ENCODE measurements at places on chromosomes 7 and 10.

GRCh38 chr10:99869581-99870122, 87.2 kb downstream of the ABCC2 start:
- DNase-seq = no peak

DNA sequence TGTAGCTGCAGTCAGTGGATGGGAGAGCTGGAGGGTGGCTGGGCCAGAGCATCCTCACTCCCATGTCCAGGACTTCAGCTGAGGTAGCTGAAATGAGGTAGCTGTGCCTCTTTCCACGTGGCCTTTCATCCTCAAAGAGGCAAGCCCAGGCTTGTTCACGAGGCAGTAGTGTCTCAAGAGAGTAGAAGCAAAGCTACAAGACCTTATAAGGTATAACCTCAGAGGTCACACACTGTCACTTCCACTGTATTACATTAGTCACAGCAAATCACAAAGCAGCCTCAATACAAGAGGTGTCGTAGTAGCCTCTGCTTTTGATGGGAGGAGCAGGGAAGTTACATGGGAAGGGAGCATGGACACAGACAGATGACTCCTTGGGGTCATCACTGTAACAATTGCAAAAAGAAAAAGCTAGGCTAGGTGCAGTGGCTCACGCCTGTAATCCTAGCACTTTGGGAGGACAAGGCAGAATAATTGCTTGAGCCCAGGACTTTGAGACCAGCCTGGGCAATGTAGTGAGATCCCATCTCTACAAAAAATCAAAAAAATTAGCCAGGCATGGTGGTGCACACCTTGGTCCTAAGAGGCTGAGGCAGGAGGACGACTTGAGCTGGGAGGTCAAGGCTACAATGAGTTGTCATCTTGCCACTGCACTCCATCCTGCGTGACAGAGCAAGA, 97.5 kb downstream of the SKIDA1 start:
- no peak for DNase-seq

GRCh38 chr7:90407484-90407821, 4.2 kb downstream of the CLDN12 start:
- DNase-seq = no peak

GRCh38 chr7:68604541-68604940, 993.7 kb upstream of the AUTS2 start:
- no peak for DNase-seq

- no peak for DNase-seq
Measured at GRCh38 chr7:88355011-88355410, 48.3 kb upstream of the STEAP4 start.

DNA sequence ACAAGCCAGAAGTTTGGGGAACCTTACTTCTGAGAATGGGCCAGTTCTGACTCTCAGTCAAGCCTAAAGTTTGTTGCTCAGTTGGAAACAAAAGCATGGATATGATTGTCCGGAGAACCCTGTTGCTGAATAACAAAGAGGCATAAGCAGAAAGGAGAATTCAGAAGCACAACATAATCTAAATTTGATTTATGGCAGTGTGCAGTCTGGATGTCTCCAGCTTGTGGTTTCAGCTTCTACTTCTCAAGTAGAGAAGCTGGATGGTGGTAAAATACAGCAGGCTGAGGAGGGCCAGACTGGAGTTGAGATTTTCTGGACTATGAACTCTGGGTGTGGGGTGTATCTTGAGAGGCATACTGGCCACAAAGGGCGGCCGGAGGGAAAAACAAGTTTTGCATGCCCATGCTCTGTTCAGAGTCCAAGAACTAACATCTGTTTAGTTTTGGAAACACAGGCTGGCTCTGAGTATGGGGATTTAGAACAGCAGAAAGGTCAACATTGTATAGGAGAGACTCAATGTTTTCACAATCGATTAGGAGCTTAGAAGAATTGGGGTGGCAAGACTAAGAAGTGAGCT, 592.9 kb downstream of the CNTNAP2 start:
- DNase-seq = no peak

GRCh38 chr7:107917763-107918651, 27.0 kb downstream of the DLD start:
- no peak for DNase-seq

DNA sequence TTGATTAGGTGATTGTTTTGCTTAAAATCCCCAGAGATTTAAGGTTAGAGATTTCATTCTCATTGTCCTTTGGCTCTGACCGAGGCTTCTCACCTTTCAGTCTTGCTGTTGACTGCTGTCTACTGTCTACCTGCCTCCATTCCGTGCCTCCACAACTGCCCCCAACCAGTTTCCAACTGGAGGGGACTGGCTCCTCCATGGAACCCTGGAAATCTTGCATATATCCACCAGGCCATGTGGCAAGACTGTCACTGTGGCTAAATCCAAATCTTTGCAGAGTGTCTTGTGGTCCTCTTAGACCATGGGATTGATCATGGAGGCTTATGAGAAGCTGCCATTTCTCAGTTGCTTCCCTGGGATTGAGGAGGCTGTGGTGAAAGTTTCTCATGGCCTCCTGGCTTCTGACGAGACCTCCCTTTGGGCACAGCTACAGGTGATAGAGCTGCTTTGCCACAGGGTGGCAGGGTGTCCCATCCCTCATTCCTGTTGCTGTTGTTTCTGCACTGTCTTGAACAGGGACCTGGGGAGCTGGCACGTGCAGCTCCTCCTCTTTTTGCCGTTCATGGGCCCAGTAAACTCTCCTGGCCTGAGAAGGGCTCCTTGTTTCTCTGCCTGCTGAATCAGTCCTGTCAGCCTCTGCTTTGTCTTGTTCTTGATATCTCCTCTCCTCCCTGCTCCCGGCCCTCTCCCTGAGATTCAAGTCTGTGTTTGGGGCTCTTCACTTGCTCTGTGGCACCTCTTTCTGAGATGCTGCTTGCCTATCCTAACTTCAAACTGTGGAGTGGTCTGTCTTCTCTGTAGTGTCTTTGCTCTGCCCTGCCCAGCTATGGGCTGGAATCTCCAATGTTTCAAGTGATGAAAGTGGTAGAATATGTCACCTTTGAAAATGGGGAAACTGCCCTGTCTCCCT, 63.6 kb upstream of the IGFBP3 start:
- DNase-seq = peak; percentile 36

- no peak for DNase-seq
Measured at GRCh38 chr7:19119372-19119771, 1.9 kb upstream of the TWIST1 start.

GRCh38 chr7:55537458-55537990, 34.8 kb downstream of the VOPP1 start:
- no peak for DNase-seq

- no peak for DNase-seq
Measured at GRCh38 chr7:143285470-143285778, 666 bp downstream of the TMEM139 start.

- DNase-seq = no peak
Measured at GRCh38 chr10:133156674-133157579, 3.1 kb upstream of the KNDC1 start.

- peak; percentile 52 for DNase-seq
Measured at GRCh38 chr7:157299613-157300368, 37.0 kb upstream of the DNAJB6 start.

- no peak for DNase-seq
Measured at GRCh38 chr7:76269895-76270294, 32.6 kb upstream of the HSPB1 start.

DNA sequence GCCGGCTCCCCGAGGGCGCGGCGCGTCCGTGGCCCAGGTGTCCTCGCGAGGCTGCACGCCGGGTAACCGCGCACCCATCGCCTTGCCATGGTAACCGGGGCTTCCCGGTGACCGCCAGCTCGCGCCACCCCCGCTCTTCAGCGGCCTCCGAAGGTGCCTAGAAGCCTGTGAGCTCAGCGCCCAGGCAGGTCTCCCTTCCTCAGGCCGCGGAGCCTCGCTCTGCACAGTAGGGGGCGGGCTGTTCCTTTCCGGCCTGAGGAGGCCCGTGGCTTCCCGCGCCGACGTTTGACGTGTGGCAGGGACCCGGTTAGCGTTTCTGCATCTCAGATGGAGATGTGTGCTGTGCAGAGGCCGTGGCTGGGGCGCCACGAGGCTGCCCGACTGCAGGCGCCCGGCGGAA, 117.1 kb downstream of the DYNC2I1 start:
- DNase-seq = peak; percentile 86

GRCh38 chr10:94193466-94193924, 169.2 kb downstream of the NOC3L start:
- no peak for DNase-seq

DNA sequence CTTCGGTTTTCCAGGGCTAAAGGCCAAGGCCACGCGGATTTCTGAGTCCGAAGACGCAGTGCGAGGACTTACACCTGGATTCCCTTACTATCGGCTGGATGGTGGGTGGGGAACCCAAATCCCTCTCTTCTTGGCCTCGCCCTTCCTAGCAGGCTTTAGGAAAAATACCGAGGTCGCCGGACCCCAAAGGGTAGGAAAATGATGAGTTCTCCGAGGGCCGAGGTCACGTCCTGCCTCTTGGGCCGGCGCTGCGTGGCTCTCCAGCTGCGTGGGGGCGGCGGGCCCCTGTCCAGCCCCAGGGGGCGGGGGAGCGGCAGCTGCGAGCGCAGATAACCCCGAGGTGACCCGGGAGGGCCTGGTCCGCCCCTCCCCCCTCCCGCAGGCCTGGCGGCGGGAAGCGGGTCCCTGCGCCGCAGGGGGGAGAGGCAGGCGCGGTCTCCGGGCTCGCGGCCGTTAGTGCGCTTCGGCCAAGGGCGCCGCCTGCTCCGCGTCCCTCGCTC, 805 bp upstream of the HMX3 start:
- DNase-seq = peak; percentile 40

GRCh38 chr10:103759100-103759781, 96.1 kb downstream of the SH3PXD2A start:
- peak; percentile 50 for DNase-seq

- DNase-seq = no peak
Measured at GRCh38 chr7:103851357-103851756, 138.1 kb downstream of the RELN start.

DNA sequence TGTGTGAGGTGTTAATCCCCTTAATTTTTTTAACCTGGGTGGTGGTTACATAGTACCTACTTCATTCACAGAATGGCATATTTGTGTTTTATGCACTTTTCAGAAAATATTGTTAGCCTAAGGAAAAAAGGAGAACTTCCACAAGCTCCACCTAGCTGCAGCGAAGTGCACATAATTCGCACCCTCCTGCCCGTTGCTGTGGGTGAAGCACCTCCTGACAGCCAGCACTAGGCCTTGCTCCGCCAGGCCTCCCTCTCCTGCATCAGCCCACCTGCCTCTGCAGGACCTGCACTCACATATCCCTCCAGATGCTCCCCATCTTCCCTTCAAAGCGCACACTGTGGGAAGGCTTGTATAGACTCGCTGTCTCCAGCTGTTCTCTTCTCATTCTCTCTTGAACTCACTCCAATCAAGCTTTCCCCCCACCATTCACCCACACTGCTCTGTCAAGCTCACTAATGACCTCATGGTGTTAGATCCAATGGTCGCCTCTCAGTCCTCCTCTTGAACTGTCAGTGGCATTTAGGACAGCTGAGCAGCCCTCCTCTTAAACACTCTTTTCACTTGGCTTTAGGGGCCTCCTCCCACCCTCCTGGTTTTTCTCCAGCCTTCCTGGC, 20.7 kb upstream of the GRID1 start:
- DNase-seq = no peak

DNA sequence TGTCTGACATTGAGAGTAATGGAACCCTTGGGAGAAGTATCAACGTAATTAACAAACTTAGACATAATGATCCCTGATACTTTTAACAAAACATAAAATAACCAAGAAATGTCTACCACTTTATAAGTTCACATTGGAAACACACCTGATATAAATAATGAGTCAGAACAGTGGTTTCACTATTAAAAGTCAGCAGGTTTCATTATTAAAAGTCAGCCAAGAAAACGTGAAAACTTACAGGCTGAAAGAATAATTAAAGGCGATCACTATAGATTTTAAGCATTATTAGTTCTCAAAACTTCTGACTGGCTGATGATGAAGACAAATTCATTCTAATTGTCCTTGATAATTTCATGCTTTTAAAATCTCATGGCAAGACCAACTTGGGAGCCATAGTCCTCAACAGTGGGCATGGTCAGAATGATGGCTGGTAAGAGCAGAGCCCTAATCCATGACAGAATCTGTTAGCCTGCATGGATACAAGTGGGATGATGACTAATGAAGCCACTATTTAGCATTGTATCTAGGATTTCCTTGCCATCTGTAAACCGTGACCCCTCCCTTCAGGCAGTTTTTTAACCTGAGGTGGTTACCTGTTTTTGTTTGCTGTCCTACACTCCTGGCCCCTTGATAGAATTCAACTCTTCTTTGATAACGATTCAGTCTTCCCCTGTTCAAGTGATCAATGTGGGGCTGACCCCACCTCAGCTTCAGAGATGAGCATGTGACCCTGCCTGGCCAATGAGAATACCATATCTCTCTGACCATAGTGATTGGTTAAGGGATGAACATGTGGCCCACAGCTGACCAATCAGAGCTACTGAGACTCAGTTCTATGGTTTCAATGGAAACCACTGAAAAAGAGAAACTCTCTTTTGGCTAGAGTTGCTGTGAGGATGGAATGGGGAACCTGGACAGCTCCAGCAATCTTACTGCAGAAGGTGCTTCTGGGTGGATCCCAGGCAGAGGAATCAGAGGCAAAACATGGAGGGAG, 151.0 kb downstream of the PLPP4 start:
- no peak for DNase-seq

- DNase-seq = peak; percentile 31
Measured at GRCh38 chr7:26782501-26782900, 81.9 kb downstream of the SKAP2 start.

DNA sequence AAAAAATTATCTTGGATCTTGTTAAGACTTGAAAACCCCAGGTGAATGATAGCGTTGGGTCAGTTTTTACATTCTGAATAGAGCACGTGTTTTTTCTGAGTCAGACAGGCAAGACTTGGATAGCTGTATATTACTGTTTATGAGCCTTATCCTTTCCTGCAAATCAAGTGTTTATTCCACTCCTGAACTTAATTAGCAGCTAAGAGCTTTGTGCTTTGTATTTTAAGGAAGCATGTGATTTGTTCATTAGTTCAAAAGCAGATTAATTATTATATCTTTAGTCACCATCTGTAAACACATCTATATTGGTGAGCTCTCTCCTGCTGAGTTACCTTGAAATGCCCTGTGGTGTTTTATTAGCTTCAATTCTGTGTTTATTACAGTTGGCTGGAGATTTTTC, 98.6 kb upstream of the PRPS1L1 start:
- DNase-seq = no peak

DNA sequence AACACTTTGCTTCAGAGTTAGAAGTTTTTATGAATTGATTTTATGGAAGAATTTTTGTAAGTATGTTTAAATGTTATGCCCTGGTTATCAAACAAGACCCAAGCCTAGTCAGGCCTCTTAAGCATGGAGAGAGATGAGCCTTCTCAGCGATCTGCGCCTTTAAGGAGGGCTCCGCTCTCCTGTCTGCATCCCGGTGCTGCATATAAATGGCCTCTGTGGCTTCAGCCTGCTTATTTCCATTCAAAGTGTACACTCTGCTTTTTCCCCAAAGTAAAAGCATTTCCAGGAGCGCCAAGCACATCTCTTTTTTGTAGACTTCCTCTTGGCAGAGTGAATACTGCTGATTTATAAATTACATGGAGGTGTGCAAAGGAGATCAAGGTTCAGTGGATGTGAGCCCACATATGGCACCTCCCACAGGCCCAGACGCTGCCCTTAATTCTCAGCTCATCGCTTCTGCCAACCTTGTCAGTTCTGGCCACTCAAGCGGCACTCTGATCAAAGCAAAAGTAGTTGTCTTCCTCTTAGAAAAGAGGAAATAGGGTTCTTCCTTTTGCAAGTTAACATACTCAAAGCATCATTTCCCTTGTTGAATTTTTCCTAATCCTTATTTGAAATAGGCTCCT, 70.0 kb upstream of the SFMBT2 start:
- DNase-seq = no peak

- DNase-seq = peak; percentile 56
Measured at GRCh38 chr10:112952282-112953173, 2.5 kb downstream of the TCF7L2 start.
